T-helper 2 cell treated with Interferon-gamma antibody and Interleukin-4, amounts not matched to agents 5 μg/mL and 100 μg/mL, for 36 hours (primary cell): ENCODE measurements at places on chromosomes 3 and 15.

- no peak for DNase-seq
Measured at GRCh38 chr3:156782921-156783320, 43.2 kb upstream of the LEKR1 start.

GRCh38 chr3:57080171-57080570 is 19.7 kb downstream of the SPATA12 start:
- no peak for DNase-seq

DNA sequence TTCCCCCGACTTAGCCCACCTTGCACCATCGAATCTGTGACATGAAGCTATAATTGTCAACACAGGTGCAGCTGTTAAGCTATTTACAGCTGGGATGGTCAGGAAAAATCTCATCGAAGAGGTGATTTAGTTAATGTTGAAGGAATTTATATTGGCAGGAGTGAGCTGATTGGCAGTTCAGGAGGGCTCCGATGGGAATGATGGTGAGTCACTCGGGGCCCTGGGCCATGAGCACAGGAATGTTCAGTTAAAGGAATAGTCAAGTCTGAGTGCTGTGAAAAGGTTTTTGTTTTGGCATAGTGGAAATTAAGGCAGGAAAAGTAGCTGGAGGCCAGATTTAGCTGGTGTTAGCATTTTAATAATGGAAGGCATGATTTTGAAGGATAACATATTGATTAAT is 95.7 kb downstream of the OXSM start:
- DNase-seq, result no peak

- no peak for DNase-seq
Measured at GRCh38 chr3:48555949-48556795, 431 bp downstream of the PFKFB4 start.

DNA sequence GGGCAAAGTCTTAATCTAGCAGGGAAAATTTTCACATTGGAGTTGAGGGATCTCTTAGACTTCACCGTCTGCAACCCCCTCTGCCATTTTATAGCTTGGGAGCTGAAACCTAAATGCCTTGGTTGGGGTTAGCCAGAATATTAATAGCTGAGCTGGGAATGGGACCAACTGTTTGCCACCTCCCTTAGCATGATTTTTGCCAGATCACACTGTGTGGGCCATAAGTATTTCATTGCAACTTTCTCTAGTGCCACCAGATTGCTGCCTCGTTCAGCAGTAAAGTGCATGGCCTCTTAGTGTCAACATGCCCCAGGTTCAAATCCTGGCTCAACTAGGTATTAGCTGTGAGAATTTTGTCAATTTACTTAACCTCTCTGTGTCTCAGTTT is 55.9 kb upstream of the ABHD17C start:
- no peak for DNase-seq

DNA sequence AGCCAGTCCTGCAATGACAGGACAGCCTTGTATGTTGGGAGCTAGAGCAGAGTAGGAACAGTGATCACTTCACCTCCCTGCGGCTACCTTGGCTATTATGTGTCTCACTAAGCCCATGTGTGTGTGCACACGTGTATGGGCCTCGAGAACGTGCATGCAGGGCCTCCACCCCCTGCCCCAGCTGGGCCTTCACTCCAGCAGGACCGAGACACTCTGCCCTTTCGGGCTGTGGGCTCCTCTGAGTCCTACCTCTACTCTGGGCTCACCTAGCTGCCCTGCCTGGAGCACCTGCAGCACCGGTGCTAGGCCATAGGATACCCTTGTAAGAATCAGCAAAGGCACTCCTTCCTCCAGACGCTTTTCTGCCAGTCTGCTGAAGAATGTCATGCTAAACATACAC is 77.5 kb downstream of the LINGO1 start:
- no peak for DNase-seq

DNA sequence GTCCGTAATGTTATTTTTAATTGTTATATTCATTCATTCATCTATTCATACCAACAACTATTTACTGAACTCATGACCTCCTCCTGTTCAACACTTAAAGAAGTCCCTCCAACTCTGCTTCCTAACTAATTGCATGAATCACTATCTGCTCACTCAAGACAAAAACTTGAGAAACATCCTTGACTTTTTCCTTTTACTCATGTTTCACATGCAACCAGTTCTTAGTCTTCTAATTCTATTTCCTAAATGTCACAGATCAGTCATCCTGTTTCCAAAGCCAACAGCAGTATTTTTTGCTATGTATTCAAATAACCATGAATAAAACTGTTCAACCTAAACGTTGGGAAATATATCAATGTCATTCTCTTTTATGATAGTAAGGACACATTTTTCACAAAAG is 124.6 kb upstream of the GBE1 start:
- DNase-seq, result no peak
